ENCODE measurements at places on chromosomes 1 and 21. TPM values are rescaled to one million over a fixed set of nuclear protein-coding genes. Genes with fewer than 3 reads are reported as not detected.

DNA sequence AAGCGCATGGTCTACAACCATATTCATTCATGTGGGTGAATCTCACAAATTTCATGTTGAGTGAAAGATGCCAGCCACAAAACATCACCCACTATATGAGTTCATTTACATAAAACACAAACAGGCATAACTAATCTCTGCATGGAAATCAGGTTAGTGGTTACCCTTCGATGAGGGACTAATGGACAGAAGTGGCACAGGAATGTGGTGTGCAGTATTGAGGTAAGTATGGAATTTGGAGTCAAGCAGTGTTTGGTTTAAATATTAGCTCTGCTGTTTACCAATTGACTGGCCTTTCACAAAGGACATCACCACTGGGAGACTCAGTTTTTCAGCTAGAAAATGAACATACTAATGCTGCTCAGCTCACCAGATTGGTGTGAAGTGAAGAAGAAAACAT is 24.2 kb downstream of the CCDC185 start:
- no peak for DNase-seq

- DNase-seq: no peak
Measured at GRCh38 chr1:109963864-109964263, 20.7 kb upstream of the AHCYL1 start.

GRCh38 chr1:170749549-170749948 is 85.6 kb downstream of the PRRX1 start:
- DNase-seq: no peak

- DNase-seq: no peak
Measured at GRCh38 chr1:82273816-82274215, 473.1 kb downstream of the ADGRL2 start.

DNA sequence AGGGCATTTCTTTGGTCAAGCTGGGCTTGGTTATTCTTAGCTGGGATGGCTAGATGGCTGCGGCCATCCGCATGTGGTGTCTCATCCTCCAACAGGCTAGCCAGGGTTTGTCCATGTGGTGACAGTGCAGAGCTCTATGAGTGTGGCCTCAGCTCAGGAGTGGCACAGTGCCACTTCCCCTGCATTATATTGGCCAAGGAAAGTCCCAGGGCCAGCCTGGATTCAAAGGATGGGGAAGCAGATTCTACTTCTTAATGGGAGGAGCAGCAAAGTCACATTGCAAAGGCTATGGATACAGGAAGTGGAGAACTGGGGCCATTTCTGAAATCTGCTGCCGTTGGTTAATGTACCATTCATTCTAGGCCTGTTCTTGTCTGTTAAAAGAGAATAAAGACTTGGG is 34.4 kb downstream of the STUM start:
- no peak for DNase-seq

DNA sequence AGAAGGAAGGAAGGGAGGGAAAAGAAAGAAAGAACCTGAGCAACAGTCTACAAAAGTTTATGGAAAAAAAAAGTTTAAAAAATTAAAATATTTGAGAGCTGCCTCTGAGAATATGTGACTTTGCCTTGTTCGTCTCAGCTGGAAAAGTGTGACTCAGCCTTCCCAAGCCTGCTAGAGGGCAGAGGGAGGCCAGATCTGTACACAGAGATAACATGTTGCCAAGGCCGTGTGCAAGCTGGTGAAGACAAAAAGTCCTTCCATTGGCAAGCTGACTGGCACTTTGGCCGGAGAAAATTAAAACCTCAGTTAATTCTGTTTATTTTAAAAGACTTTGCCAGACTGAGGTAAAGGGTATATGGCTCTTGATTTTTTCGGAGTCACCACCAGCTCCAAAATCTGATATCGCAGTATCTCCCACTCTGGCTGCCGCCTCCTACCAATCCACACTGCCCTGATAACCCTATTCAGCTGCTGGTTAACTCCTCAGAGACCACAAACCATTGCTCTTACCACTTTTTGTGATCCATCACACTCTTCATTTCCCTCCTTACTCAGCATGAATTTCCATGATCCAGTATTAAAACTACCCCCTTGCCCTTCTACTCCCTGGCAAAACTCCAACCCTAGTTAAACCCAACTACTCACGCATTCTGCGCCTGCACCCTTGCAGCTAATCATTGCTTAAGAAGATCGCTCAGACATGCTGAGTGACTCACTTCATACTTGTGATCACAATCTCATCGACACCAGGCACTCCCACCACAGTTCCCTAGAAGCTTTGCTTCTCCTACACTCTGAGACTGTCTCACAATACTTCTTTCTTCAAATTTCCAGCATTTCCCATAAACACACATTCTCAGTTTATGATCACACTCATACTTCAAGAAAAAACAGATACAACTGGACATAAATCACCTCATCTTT is 5.7 kb upstream of the PPP1R15B start:
- DNase-seq: peak; percentile 71

DNA sequence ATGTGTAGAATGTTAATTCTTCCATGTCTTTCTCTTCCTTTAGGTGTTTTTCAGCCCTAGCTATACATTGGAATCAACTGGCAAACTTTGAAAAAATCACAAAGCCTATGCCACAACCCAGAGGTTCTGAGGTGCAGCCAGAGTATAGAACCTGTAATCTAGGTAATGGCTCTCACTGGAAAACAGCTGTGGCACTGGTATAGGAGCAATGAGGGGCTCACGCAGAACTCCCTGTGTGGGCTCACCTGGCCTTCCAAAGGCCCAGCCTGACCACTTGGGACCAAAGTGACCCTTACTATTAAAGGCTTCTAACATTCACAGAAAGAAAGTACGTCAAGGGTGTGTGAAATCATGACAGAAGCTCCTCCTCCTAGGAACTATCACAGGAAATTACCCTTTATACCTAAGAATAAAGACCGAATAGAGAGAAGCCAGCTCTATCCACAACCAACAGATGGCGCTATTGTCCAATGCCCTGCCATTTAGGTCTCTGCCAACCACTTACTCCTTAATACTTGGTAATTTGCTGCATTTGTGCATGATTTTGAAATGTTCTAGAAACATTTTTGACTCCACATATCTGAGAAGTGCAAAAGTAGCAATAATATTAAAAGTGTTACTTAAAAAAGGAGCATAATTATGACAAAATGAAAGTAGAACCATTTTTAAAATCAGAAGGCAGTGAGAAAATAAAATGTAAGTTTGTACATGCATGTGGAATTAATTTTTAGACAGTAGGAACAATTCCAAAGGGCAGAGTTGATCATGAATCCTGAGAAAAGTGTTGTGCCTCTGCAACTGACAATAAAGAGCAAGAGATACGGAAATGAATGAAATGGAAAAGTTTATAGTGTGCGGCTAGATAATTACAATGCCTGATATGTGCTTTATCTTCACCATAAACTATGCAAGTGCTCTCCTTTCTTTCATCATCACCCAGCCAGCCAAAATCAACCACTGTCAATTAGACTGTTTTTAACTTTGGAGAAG is 93.1 kb upstream of the HAO2 start:
- no peak for DNase-seq

DNA sequence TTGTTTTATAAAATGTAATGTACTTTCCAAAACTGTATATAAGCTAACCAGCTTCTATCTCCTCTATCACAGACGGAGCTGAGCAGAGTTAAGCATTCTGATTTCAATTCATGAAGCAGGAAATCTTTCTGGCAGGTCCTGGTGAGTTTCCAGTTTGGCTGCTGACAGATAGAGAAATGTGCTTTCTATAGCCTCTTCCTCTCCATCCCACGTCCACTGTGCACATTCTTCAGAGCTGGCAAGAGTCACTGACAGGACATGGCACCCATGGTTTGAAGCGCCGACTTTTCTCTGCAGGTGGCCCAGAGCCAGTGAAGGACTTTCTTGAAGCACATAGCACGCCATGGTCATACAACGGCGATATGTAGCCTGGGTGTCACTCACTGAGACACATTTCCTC is 52.3 kb upstream of the POU2F1 start:
- DNase-seq: no peak

GRCh38 chr1:64511044-64511443 is 41.1 kb downstream of the CACHD1 start:
- no peak for DNase-seq

DNA sequence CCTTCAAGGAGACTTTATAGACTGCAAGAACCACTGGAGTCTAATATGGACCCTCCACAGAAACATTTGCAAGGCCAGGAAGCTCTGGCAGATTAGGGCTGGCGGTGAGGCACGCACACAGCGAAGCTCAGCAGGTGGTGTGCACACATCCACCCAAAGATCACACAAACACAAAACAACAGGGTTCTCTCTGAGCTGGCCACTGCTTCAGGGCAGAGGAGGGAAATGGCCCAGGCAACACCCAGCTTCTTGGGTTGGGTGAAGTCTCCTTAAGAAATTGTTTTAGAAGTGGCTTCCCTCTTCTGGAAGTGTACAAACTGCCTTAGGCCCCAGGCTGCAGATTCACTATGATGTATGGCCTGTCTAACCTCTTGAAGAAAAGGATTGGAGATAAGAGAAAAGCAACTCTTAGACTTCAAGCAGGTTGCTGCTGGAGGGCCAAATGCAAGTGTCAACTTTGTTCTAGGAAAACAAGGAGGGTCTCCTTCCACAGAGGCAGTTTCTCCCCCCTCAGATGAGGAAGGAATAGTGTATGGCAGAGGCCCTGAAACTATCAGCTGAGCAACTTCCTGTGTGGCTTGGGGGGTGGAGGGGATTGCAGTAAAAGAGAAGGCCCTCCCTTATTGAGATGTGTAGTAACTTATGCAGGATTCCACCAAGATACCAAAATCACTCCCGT is 2.0 kb downstream of the RCSD1 start:
- DNase-seq: no peak

GRCh38 chr1:204398197-204399125 is 13.2 kb downstream of the PPP1R15B start:
- DNase-seq: no peak

- DNase-seq: no peak
Measured at GRCh38 chr1:17615157-17615556, 75.7 kb downstream of the ARHGEF10L start.

- DNase-seq: no peak
Measured at GRCh38 chr1:160576390-160576789, 2.9 kb downstream of the CD84 start.

- no peak for DNase-seq
Measured at GRCh38 chr1:3695326-3696217, 43.3 kb downstream of the TP73 start.

GRCh38 chr1:230030122-230030821 is 36.8 kb upstream of the GALNT2 start:
- no peak for DNase-seq

GRCh38 chr1:32903991-32904785 is 3.0 kb upstream of the TMEM54 start:
- DNase-seq: no peak

DNA sequence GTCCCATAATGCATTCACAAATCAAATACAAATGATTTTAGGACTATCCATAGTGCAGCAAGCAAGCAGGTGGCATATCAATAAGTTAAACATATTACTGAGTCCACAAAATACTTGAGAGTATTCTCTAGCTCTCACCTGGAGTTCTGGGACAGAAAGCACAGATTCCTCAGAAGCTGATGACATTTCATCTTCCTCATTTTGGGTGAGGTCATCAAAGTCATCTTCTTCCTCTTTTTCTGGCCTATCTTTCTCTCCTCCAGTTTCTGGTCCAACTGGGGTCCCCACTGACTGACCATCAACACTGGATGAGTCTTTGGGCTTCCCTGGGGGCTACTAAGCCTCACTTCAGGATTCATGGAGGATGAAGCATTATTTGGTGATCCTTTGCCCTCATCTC is 38.9 kb downstream of the YY1AP1 start:
- no peak for DNase-seq

DNA sequence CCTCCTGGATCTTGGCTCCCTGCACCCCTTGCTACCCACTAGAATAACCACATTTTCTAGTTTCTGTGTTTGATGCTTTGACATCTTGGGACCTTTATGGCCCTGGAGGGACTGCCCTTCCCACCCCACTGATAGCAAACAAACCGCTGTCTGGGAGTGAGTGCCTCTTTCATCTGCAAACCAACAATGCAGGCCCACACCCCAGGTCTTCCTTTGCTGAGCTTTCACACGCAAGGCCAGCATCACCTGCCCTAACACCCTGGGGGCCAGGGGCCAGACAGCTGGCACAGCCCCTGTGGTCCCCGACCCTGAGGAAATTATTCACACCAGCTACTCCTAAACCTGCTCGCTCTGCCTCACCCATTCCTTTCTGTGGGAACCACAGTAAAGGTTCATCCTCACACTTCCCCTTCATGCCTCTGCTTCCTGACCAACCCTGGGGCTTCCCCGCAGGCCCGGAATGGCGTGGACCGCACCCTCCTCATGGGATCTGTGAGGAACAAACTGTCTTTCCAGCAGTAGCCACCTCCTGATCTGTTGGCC is 15.4 kb downstream of the SLC2A7 start:
- DNase-seq: no peak

GRCh38 chr1:16175610-16176553 is 20.0 kb upstream of the EPHA2 start:
- peak; percentile 54 for DNase-seq

GRCh38 chr1:76759950-76760349 is 107.3 kb upstream of the ST6GALNAC5 start:
- no peak for DNase-seq

DNA sequence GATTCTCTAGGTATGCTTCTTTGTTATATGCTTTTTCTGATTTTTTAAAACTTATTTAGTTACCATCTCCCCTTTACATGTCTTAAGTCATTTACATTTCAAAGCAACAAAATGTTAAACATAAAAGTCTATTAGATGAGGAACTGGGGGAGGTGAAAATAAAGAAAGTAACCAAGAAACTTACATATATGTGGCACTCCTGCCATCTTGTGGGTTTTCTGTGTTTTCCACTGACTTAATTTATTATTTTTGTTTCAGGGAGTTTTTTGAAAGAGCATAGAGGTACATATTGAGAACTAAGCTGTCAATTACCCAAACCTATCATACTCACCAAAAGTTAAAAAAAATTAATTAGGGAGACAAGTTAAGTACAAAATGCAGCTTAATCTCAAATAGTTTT is 1531.1 kb downstream of the MRPL39 start:
- no peak for DNase-seq

GRCh38 chr1:178528228-178528952 is 15.5 kb downstream of the TEX35 start:
- no peak for DNase-seq

Gene PDE9A
- total RNA-seq: 13.5 TPM

Gene GSTM1
- total RNA-seq: not detected

Gene TAS1R1
- total RNA-seq: not detected

Gene C2CD2
- 24.3 TPM for total RNA-seq

Gene GPR52
- total RNA-seq: 4.4 TPM

Gene RPE65
- 9.9 TPM for total RNA-seq
